ENCODE measurements at places on chromosomes 1 and 21.

DNA sequence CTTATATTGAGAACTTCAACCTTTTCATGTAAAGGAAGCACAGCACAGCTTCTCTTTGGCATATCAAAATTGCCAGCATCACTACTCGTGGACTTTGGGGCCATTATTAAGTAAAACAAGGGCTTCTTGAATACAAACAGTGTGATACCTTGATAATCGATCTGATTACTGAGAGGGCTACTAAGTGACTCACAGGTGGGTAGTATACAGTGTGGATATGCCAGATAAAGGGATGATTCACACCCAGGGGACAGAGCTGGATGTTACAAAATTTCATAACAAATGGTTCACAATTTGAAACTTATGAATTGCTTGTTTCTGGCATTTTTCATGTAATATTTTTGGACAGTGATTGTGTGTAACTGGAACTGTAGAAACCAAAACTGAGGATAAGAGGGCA, 15.4 kb downstream of the HDAC1 start:
- no peak for DNase-seq

DNA sequence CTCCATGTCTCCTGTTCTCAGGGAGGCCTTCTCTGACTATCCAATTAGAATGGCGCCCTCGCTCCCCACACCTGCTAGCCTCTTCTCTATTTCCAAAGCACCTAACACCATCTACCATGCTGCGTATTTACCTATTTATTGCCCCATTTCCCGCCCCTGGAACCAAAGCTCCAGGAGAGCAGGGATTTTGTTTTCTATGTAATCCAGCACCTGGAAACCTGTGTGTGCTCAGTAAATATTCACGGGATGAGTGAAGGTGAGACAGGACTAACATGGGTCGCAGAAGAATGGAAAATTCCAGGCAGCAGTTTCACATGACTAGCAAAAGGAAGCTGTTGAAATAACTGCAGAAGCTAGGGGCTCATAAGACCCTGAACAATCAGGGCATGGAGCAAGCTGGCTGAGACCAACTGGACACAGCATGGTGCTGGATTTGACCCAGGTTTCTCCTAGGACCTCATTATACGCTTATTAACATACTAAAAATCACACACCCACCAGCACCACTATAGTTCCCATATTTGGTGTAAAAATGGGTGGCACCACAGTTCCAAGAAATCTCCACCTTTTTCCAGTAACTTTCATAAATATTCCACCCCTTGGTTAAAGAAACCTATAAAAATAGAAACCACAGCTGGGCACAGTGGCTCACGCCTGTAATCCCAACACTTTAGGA, 15.1 kb upstream of the TENT5B start:
- no peak for DNase-seq

- no peak for DNase-seq
These were observed 32.9 kb downstream of the TNFSF18 start for GRCh38 chr1:173017792-173018191.

DNA sequence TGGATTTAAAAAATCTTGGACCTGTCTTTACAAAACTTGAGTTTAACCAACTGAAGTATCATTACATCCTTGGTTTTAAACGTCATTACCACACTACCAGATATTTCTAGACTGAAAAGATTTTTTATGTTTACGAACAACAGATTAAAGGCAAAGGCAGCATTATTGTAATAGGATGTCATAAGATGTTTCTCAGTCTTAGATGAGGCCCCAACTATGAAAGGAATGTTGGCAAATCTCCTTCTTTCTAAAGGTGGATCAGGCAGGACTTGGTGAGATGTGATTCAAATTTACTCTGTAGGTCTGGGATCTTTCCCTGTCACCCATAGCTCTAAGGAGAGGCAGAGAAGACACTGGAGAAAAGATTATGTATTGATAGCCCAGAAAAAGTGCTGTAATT, 417.9 kb downstream of the PTBP2 start:
- DNase-seq = no peak

DNA sequence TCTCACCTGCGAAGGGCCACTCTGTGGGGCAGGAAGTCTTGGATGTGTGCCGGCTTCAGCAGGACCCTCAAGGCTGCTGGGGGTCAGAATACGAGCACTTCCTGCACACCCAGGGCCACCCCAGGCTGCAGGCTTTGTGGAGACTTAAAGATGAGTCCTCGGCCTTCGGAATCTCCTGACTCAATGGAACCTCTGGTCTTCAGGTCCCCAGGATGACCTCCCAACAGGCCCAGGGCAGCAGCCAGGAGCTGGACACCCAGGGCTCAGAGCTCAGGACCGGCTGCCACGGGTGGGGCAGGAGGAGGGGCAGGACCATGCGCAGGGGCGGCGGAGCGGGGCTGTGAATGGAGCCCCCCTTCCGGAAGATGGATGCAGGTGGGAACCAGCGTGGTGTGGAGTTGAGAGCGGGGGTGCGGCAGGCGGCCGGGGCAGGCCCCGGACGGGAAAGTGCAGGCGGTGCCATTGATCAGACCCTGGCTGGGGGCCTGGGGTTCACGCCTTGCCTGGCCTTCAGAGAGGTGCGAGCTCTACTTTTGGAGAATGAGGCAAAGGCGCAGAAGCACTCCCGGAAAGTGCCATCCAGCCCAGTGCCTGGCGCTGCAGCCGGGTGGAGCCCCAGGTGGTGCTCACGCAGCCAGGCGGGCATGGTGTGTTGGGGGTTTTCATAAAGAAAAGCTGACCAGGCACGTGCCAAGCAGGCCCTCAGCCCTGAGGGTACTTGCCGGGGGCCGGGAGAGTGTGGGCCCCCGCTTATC, 10.4 kb downstream of the COL18A1 start:
- no peak for DNase-seq

GRCh38 chr1:214425716-214426425, 125.5 kb downstream of the PTPN14 start:
- no peak for DNase-seq

GRCh38 chr1:60664086-60664625, 418.2 kb upstream of the NFIA start:
- DNase-seq = no peak

GRCh38 chr1:194774535-194774934, 1588.1 kb upstream of the B3GALT2 start:
- DNase-seq = no peak

GRCh38 chr1:165924117-165924516, 96.7 kb downstream of the UCK2 start:
- no peak for DNase-seq

- DNase-seq = no peak
These were observed 4.5 kb downstream of the ADARB1 start for GRCh38 chr21:45078877-45079281.

DNA sequence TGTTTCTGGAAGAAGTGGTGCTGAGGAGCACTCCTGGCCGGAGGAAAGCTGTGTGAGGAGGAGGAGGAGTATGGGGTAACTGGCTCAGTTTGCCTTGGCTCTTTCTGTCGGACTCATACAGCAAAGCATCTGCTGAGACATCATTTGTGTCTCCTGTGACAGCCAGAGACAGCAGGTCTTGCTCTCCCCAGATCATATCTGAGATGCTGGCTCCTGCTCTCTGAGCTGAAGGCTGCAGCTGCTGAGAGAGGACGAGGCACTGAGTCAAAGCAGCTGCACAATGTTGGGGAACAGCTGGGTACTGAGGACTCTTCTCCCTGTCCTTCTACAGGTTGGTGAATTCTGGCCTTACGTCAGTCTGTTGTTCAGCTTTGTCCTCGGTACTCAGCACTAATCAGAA, 14.3 kb downstream of the OR2B11 start:
- DNase-seq = no peak

DNA sequence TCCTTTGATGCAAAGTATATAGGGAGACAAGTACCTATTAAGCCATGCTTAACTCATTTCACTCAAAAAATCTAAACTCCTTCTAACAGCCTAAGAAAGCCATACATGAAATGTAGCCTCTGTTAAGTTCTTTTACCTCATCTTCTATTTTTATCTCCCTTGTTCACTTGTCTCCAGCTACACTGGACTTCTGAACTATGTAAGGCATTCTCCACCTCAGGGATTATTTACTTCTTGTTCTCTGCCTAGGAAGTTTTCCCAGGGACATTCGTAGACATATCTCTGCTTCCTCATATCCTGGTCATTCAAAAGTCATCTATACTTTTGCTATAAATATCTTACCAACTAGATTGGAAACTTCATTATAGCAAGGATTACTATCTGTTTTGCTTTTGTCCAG, 96.9 kb downstream of the COP1 start:
- no peak for DNase-seq

DNA sequence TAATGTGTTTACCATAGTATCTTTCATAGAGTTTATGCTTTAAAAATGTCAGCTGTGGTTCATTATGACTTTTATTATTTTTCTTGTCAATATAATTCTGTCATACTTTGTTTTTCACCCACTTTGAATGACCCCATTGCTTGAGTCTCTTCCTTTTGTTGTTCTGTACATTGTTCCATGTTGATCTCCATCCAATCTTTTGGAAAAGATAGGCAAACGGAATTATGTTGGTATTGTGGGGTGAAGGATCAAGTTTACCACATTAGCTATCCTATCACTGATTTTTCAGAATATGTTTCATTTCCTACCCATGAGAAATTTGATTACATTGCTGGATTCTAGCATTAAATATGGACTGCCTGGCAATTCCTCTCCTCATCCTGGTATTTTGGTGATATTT, 196.6 kb downstream of the NFIA start:
- no peak for DNase-seq

- DNase-seq = no peak
These were observed 3.6 kb downstream of the PARP1 start for GRCh38 chr1:226404063-226404903.

DNA sequence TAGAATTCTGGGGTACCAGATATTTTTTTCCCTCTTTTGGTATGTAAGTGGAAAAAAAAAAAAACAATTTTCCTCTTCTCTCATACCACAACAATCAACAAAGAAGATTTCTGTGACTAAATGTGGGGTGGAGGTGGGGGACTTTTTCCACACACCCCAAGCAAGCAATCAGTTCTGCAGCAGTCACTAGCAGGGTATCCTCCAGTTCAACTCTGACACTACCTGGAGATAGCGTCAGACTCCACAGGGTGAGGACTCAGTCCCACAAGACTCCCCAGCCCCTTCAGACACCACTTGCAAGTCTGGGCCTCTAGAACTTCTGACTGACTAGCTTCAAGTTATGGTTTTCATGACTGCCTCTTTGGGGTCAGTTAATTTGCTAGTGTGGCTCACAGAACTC, 6.2 kb downstream of the DHX9 start:
- DNase-seq = no peak

GRCh38 chr1:175000697-175001187, 995 bp downstream of the CACYBP start:
- no peak for DNase-seq

DNA sequence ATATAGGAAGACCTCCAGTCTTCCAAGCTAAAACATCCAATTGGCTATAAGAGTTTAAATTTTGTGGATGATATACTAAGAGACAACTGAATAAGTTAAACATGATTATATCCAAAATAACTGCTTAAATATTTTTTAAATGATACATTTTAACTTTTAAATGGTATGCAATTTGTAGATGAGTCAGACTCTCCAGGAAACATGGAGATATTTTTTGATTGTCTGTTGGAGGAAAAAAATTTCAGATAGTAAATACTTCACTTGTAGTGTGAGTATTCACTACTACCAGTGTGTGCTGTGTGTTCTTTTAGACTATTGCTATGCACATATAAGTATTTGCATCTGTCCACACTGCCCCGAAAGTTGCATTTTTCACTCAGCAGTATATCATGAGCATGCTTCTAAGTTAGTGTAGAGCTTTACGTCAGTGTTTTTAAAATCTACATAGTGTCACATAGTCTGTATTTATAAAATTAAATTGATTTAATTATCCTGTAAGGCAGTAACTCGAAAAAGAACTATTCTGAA, 91.1 kb downstream of the USP25 start:
- no peak for DNase-seq

- no peak for DNase-seq
These were observed 29.7 kb upstream of the TRABD2B start for GRCh38 chr1:48026701-48027532.

- no peak for DNase-seq
These were observed 10.0 kb downstream of the C1orf87 start for GRCh38 chr1:60063561-60063960.

GRCh38 chr1:28155628-28156027, 20.9 kb downstream of the PTAFR start:
- DNase-seq = no peak

- DNase-seq = no peak
These were observed 3.4 kb downstream of the KRTAP10-12 start for GRCh38 chr21:44700101-44701022.

- DNase-seq = no peak
These were observed 69.2 kb upstream of the MAGI3 start for GRCh38 chr1:113320972-113321680.

DNA sequence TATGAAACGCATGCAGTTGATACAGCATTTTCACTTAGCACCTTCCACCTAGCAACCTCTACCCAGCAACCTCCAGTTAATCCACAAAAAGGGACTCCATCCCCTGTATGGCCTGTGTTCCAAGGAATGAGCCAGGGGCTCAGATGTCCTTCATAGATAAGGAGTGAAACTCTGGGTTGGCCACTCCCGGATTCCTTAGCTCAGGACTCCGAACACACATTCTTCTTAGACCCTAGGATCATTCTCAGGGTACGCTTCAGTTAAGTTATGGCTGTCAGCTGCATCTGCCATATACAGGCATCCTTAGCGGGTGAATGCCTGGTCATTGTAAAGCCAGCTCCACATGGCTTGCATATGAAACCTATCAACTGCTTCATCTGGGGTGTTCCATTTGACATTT, 15.9 kb upstream of the IFI6 start:
- no peak for DNase-seq

DNA sequence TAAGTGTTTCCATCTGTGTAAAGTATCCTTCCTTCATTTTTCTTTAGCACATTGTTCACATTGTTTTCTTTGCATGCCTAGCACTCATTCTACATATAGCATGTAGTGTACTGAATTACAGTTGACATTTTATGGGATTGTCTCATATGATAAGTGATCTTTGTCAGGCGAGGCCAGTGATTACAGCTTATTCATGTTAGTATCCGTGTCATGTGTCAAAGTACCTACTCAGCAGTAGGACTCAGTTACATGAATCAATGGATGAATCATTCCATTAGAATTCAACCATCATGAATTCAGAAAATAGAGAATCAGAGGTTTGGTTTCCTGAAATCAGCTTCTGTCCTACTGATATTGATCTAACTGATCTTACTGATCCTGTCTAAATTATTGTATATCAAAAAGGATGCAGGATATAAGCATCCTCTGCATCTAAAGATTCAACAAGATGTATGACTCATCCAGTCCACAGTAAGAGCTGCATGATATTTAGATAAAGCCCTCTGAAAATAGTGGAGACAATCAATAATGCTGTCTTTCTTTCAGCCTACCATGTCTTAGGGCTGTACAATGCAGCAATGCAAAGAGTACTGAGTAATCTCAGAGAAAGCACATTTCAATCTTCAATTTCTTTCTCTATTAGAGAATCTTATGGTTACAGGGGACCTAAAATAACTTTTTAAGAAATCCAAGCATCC, 20.7 kb upstream of the HRNR start:
- DNase-seq = no peak

DNA sequence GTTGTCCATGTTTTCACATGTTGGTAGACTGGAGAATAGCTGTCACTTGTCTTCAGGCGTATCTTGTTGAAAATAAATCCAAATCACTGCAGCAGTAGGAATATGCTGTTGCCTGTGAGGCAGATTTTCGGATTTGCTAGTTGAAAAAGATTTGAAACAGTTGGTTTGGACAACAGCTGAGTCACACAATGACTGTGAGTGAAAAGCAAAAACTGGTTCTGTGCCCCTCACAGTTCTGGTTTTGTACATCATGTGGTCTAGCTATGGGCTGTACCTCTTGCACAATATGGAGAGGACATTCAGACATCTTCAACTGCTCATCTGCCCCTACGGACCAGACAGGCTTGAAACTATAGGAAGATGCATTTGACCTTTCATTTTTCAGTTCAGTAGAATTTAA, 1.8 kb downstream of the ARF1 start:
- no peak for DNase-seq
